ENCODE measurements at places on chromosomes 4 and X.

GRCh38 chr4:108502356-108502755, 118.0 kb upstream of the RPL34 start:
- no peak for DNase-seq

DNA sequence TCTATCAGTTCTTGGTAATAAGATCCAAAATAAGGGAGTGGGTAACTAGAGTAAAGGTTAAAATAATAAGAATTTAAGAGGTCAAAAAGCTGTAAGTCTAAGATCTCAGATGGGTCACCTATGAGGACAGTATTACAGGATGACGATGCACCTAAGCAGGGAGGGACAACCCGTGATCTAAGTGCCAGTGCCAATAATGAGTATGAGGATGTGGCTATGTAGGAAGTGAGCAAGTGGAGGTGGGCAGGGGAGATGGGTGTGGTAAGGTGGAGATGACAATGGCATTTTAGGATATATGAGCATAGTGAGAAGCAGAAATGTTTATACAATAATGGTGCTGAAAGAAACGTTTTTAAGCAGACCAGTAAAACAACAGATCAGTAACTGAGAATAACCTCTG, 19.3 kb downstream of the CCDC158 start:
- DNase-seq = no peak

GRCh38 chr4:26455571-26455970, 34.7 kb downstream of the CCKAR start:
- DNase-seq = no peak

DNA sequence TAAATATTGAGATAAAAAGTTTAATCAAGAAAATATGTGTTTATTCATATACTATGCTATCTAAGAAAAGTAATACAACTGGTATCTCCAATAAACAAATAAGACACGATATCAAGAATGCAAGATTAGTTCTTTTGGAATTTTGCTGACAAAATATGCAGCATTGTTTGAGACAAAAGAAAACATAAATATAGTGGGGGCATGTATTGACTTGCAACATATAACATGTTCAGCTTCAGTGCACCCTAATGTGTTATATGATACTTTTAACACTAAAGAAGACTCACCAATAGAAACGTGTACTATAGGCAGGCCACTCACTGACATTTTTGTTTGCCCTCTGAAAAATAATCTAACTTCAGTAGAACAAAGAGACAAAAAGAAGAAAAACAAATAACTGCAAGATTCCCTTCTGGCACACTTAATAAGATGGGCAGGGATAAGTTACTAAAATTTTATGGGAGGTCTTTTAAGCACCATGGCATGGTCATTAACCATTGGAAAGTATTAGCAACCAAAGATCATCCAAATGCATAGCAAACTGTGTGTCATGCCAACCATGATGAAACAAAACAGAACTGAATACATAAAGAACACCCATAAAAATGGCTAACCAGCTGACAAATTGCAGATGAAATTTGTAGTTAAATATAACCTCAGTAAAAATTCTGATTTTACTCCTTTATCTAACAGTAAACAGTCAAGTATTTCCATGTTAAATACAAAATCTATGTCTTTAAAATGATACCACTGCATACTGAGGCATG, 447.9 kb upstream of the FAM241A start:
- no peak for DNase-seq

DNA sequence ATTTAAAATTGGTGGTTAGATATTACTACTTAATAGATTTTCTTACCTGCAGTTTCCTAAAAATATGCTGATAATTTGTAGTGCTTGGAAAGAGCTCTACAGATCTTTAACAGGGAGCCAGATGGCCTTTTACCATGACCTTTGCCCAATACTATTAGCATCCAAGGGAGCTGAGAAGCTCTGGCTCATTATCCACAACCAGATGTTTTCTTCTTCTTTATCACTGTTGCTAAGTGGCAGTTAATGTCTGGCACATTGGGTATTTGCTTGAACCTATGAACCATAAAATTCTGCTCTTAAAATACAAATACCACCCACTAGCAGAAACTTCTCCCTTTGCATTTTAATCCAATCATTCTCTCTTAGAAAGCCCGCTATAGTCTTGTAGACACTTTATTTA, 1480.3 kb downstream of the C4orf33 start:
- no peak for DNase-seq

- DNase-seq = no peak
Observed at GRCh38 chrX:130555341-130555740, 153.6 kb downstream of the RBMX2 start.

GRCh38 chrX:3697220-3697684, 16.2 kb downstream of the PRKX start:
- DNase-seq = no peak

- DNase-seq = no peak
Observed at GRCh38 chr4:90476019-90476418, 348.8 kb downstream of the CCSER1 start.

GRCh38 chrX:48785186-48785539, 1.2 kb upstream of the GATA1 start:
- no peak for DNase-seq

GRCh38 chr4:143531380-143531779, 17.9 kb downstream of the SMARCA5 start:
- DNase-seq = no peak

DNA sequence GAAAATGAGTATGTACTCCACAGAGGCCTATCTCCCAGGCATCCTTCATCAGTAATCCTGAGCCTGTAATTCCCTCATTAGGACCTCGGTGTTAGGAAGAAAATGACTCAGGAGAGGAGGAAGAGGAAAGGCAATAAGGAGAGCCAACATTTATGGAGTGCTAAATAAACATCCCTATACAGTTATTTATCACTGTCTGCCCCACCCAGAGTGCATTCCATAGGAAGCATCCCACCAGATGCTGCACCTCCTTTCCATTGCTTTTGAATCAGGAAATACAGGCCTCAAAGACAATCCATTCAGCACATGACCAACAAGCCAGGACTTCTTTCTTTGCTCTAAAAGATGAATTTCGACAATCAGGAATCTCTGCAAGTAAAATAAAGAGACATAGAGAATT, 47.6 kb downstream of the USP38 start:
- no peak for DNase-seq

DNA sequence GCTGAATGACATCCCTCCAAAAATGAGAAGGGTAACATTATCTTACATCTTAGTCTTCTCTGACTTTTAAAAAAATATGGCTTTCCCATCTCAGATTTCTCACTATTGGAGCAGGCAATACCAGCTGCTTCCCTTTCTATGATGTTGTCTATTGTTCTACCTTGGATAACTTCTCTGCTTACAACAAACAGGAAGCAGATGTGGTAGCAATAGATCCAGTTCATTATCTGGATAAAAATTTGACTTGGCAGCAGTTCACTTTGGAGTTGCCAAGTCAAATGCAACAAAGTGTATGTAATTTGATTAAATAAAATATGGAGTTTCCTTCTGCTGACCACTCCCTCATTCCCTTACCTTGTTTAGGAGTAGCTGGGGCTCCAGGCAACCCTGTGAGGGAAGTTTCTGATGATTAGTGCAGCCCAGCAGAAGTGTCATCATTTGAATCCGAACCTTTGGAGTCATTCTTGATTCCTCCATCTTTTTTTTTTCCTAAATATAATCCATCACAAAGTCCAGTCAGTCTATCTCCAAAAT, 72.0 kb upstream of the GPRIN3 start:
- DNase-seq = no peak

- DNase-seq = no peak
Observed at GRCh38 chr4:57100979-57101651, 9.1 kb downstream of the IGFBP7 start.

- DNase-seq = no peak
Observed at GRCh38 chr4:54054501-54054900, 9.9 kb downstream of the CHIC2 start.
